Right renal pelvis (tissue), 4 donors: ENCODE measurements at places on chromosomes 1 and 21. TPM values are rescaled to one million over a fixed set of nuclear protein-coding genes. Genes with fewer than 3 reads are reported as not detected.

CLCA2 gene
- 0.03 TPM for polyA plus RNA-seq

TMEM79 gene
- 4.8 TPM for polyA plus RNA-seq

- DNase-seq = no peak
Observed at GRCh38 chr1:165841582-165842017, 14.2 kb downstream of the UCK2 start.

GRCh38 chr1:67672260-67672803 lies 12.7 kb upstream of the GADD45A start:
- DNase-seq = no peak

DNA sequence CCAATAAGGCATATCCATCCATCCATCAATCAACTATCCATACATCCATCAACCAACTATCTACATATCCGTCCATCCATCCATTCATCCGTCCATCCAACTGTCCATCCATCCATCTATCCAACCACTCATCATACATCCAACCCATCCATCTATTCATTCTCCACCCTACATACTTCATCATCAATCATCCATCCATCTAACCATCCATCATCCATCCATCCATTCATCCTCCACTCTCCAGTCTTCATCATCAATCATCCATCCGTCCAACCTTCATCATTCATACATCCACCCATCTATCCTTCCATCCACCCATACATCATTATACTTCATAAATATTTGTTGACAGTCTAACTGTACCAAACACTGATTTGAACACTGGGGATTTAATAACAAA lies 231.3 kb upstream of the DAB1 start:
- DNase-seq = no peak

GRCh38 chr1:38055965-38056364 lies 9.4 kb upstream of the POU3F1 start:
- DNase-seq = no peak

DNA sequence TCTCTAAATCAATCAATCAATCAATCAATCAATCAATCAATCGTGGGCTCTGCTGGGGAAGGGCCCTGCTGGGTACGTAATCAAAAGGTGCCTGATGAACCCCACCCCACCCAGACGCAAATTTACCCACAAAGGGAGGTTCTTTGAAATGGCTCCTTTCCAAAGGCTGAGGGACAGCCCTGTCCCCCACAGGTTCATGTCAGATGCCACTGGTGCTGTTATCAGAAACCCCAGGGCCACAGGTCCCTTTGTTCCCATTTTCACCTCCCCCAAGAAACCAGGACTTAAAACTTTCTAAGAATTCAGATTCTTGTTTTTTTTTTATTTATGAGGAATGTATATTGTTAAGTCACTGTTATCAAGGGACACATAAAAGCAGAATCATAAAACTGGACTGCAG lies 14.2 kb downstream of the CHRNB2 start:
- DNase-seq = no peak
